ENCODE measurements at places on chromosomes 3 and 15.
A peak's percentile ranks its signal among the peaks of the same experiment; 100 is the strongest.

- DNase-seq = no peak
These were observed 10.6 kb upstream of the ETV5 start for GRCh38 chr3:186119499-186119898.

DNA sequence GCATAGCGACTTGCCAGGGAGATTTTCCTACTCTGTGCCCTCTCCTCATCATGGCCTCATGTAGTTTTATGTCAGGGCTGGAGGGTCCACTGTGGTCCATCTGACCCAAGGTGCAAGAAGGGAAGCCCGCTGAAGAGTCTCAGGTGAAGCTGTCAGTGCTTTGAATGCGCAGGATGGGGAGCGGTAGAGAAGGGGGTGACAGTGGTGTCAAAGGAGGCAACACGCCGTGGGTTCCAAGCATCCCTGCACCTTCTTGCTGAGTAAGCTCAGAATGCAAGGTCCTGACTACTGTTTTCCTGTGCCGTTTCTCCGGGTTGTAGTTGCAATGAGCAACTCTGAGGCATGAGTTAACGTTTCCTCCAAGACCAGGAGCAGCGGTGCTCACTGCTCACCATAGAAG, 44.9 kb upstream of the RAB6B start:
- DNase-seq = no peak

- DNase-seq = no peak
These were observed 37.7 kb downstream of the PCSK6 start for GRCh38 chr15:101451846-101452245.

DNA sequence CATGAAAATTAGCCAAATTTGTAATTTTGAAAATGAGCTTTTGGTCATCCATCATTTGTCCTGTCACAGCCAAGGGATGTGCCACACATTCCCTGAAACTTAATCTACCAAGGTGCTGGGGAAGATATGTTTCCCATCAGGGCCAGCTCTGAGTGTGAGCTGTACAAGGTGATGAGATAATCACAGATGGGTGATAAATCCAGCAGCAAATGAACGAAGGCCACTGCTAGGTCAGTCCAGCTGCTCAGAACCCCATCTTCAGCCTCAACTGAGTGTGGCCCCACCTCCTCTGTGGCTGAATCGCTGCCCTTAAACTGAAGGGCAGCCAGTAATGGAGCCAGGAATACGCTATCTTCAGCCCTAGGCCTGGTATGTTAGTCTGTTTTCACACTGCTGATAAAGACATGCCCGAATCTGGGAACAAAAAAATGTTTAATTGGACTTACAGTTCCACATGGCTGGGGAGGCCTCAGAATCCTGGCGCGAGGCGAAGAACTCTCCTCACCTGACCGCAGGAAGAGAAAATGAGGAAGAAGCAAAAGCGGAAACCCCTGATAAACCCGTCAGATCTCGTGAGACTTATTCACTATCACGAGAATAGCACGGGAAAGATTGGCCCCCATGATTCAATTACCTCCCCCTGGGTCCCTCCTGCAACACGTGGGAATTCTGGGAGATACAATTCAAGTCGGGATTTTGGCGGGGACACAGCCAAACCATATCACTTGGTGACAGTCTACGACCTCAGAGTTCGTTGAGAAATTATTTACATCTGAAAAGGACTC, 553.0 kb downstream of the NTRK3 start:
- DNase-seq = no peak

GRCh38 chr15:28885630-28886430, at the start of gene APBA2:
Gene APBA2 (plus strand): TSS chr15:28885974. CDS start chr15:29053885, 167,911 bp downstream.
- DNase-seq = no peak

DNA sequence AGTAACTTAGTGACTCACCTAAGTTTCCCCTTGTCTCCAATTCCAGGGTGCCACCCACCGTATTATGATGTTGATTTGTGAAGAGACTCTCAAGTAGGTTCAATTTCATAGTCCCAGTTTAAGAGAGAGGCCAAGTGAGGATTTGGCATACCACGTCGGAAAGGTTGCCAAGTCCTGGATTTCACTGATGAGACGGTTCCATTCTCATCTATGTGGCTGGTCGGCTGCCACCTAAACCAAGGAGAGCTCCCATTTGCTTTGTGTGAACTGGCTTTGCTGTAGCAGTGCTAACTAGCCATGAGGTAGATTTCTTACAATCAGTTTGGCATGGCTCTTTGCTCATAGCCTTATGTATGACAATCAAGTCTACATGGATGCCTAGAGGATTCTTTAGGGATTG, 653.6 kb downstream of the NLGN1 start:
- DNase-seq = no peak

GRCh38 chr3:966341-966740, 126.5 kb upstream of the CNTN6 start:
- DNase-seq = no peak

- DNase-seq = no peak
These were observed 19.2 kb upstream of the RPL14 start for GRCh38 chr3:40437889-40438288.

DNA sequence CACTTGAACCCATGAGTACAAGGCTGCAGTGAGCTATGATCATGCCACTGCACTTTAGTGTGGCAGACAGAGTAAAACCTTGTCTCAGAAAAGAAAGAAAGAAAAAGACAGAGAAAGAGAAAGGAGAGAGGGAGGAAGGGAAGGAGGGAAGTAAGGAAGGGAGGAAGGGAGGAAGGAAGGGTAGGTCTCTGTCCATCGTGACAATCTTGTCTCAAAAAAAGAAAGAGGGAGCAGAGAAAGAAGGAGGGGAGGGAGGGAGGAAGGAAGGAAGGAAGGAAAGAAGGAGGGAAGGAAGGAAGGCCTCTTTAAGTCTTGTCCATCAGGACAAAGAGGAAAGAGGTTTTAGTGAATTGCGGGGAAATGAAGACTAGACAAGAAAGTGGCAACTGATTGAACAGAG, 122.2 kb downstream of the ETFA start:
- DNase-seq = no peak

DNA sequence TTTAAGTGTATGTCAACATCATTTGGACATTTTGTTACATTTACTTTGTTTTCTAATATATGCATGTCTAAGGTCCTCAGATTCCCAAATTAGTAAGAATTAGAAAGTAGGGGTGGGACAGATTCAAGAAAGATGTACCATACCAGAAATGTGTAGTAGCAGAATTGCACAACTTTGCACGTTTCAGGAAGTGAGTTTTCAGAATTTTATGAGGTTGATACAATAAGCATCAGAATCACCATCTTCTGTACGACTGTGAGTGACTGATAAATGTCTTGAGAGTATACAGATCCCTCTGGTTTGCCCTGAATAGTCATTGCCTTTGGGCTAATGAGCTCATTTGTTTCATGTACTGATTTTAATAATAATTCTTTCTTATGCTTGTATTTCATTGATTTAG, 9.3 kb downstream of the ARIH2 start:
- no peak for DNase-seq

DNA sequence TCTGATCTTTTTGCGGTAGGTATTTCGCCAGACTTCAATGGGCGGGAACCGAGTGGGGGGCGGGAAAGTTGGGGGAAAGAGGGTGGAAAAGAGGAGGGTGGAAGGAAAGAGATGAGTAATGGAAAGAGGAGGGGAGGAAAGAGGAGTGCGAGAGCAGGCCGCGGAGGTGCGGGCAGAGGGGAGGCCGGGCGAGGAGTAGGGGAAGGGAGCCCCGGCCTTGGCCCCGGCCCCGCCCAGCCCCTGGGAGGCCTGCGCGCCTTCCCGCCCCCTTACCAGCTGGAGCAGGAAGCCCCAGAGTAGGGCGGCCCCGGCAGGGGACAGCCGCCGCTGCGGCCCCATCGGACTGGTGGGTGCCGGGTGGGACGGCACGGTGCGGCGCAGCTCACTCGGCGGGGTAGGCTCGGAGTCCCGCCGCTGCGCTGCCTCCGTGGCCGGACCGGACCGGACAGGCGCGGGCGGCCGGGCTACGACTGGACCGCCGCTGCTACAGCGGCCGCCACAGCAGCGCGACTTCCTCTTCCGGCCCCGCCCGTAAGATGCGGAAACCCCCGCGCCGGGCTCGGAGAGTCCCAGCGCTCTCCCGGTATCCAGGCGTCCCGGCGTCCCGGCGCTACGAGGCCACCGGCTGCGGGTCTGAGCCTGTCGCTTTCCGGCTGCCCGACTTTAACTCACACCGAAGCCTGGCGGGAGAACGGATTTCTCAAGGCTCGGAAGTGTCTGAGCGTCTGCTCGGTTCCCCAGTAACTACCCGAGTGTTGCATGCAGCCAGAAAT, at the start of gene SPPL2A:
SPPL2A (minus strand) TSS at position 512 of the 773 bp plus-strand sequence; CDS start at position 339, 173 bp downstream.
- DNase-seq = peak; percentile 69

DNA sequence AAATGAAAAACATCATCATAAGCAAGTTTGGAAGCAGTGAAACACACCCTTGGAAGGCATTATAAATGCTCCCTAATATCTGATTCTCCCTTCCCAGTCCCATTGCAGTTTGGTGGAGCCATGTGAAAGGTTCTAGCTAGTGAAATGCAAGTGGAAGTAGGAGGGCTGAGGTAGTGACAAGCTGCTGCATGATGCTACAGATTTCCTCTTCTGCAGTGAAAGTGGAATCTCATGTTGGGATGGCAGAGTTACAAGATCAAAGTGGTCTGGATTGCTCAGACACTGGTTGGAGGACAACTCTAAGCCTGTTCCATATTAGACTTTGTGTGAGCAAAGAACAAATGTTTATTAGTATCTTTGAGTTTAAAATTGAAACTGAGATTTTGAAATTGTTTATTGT, 3.3 kb upstream of the PDCD6IP start:
- DNase-seq = no peak

DNA sequence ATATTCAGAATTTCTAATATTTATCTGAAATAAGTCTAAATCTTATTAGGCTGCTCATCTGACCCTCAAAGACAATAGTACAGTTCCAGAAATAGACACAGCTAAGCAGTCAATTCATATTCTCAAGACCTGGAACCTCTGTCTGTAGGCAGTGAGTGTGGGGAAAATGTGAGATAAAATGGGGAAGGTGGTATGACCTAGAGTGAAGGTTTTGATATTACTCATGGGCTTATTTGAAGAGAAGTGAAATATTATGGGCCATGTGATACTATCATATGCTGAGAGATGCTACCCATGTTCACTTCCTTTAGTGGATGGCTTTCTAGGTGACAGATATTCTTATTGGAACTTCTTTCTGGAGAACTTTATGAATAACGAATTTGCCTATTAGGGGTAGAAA, 33.5 kb downstream of the TGFBR2 start:
- DNase-seq = no peak

GRCh38 chr15:99993681-99994131, 260.5 kb upstream of the LYSMD4 start:
- DNase-seq = no peak

GRCh38 chr3:13189639-13190377, 116.6 kb upstream of the IQSEC1 start:
- no peak for DNase-seq

DNA sequence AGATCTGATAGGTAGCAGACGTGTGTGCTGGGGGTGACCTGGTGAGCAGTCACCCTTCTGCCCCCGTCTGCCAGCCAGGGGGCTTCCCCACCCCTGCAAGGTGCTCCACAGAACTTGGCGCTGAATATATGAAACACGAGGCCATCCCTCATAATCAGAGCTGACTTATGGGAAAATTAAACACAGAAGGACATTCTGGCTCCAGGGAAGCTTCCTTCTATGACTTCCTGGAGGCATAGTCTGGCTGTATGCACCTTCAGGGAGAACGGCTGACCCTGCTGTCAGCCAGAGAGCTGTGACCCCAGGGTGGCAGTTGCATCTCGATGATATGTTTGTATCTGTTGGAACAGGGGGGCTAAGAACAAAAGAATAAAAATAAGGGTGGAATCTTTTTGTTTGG, 26.6 kb upstream of the MRPS22 start:
- no peak for DNase-seq

DNA sequence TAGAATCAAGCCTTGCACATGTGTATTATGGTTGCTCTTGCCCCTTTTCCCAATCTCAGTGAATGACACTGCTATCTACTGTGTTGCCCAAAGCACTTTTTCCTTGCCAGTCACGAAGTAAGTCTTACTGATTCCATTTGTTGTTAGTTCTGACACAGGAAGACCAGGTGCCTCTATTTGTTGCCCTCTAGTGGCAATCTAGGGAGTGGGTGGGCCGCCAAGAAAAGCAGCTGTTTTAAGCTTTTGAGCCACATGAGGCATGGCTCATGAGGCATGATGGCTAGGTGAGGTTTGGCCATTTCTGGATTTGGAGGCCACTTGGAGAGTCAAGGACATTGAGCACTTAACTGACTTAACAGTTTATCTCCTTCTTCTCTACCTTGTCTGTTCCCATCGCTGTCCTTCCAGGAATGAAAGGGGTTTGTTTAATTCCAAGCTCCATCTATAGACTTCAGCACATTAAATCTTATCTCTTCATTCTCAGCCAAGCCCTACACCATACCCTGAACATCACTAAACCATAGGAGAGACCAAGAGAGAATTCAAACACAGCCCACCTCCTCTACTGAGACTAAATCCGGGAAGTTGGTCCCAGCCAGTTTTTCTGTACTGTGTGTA, 103.1 kb downstream of the HCN4 start:
- peak; percentile 35 for DNase-seq

- DNase-seq = no peak
These were observed 44.5 kb downstream of the BCL2L10 start for GRCh38 chr15:52068004-52068615.

DNA sequence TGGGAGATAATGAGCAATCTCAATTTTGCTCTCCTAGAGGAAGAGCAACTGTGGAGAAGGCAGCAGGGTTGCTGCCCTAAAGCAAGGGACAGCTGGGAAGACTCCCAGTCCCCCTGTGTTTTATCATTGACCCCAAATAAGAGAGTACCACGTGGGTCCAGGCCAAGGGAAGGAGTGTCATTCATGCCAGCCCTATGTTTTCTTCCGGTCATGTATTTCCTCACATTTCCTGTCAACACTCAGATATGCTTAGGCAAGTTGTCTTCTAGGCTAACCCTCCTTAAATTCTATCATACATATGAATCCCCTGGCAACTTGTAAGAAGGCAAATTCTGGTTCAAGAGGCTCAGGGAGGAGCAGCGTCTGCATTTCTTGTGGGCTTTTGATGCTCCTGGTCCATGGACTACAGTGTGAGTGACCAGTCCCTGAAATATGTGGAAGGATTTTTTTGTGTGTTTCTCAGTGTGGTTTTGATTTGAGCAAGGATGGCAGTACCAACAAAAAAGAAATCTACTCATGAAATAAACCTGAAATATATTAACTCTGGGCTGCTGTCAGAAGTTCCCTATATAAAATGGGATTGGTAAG, 31.9 kb upstream of the RPP14 start:
- DNase-seq = no peak

GRCh38 chr3:81105789-81106488, 655.5 kb downstream of the GBE1 start:
- DNase-seq = no peak

- no peak for DNase-seq
These were observed 287.5 kb downstream of the MAGI1 start for GRCh38 chr3:65751123-65751700.

- no peak for DNase-seq
These were observed 719.6 kb upstream of the NR2F2 start for GRCh38 chr15:95610945-95611344.

DNA sequence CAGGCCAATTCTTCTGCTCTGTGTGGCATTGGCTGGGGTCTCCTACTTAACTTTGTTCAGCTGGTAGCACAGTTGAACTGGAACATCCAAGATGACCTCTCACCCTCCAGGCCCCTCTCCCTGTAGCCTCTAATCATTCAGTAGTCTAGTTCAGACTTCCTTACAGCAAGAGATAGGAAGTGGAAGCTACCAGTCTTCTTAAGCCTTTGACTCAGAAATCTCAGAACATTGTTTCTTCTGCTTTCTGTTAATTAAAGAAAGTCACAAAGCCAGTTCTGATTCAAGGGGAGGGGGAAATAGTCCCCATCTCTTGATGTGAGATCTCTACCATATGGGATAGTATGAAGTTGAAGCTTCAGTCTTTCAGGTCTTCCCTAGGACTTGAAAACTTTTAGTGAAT, 18.8 kb upstream of the SACM1L start:
- no peak for DNase-seq

Measured in stimulated activated CD8-positive, alpha-beta memory T cell treated with anti-CD3 and anti-CD28 coated beads, Interleukin-12 subunit alpha, Interleukin-12 subunit beta, amount 100 ng/mL, for 1 hour (primary cell).